Stimulated activated CD8-positive, alpha-beta memory T cell treated with anti-CD3 and anti-CD28 coated beads, Interleukin-4, amount 100 ng/mL, for 1 hour (primary cell): ENCODE measurements at places on chromosomes 5 and 9.

GRCh38 chr5:67149951-67150523 lies 46.6 kb downstream of the CD180 start:
- no peak for DNase-seq

GRCh38 chr5:143229896-143230675 lies 173.4 kb downstream of the NR3C1 start:
- no peak for DNase-seq

DNA sequence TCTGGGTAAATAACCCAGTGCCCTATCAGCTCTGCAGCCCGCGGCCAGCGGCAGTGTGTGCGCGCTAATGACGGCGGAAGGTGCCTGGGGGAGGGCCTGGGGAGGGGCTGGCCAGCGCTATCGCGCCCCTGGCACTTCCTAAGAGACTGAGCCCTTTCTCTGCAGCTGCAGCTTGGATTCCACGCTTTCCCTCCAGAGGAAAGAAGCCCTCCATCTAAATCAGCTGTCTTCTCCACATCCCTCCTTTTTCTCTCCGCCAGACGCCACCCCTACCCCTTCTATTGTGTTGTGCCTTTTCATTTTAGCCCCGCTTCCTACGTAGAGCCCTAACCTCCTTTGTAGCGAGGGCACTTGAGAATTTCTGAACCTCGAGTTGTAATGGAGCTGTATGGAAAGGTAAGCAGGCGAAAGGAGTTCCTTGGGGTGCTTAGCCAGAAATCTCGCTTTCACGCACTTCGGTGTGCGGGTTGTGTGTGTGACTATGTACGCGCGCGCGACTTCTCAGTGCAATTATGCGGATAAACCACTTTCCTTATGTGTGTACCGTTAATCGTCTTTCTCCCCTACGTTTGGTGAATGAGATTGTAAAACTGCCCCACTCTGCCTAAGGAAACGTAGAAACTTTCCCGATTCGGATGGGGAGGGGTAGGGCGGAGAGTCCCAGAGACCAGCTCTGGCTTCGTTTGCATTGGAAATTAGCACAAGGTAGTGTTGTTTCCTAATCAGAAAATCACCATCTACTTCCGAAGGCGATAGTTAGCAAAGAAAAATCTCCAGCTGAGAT lies 664 bp upstream of the RAB3C start:
- no peak for DNase-seq

- no peak for DNase-seq
These were observed 19.9 kb downstream of the ABITRAM start for GRCh38 chr9:108953983-108954574.

- DNase-seq, result no peak
These were observed 21.8 kb upstream of the BARX1 start for GRCh38 chr9:93976973-93977372.

DNA sequence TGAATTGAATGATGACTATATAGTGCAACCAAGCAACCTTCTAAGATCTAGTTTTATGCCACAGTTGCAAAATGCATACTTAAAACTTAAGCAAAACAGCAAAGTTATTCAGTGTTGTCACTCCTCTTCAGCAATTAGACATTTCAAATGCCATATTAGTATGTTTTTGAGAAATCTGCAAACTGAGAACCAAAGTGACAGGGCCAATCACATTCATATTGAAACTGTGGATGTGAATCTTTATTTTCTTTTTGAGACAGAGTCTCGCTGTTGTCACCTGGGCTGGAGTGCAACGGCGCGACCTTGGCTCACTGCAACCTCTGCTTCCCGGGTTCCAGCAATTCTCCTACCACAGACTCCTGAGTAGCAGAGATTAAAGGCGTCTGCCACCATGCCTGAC lies 249.2 kb upstream of the EFNA5 start:
- DNase-seq, result no peak

DNA sequence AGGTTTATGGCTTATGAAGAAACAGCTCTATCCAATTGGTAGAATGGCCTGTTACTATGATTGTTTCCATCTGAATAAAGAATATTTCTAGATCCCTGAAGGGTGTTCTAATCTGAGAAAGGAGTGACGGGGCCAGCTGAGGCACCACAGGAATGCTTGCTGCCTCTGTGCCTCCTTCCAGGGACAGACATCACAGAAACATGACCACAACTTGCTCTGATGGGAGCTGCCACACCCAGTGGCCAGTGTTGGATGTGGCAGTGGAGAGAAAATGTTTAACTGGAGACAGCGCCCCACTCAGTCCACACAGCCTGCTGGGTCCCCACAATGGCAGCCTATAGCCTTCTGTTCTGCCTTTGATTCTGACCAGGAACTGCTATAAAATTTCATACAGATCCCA lies 38.6 kb upstream of the TESK1 start:
- DNase-seq, result no peak

GRCh38 chr9:85984457-85984856 lies 43.5 kb downstream of the NAA35 start:
- DNase-seq, result no peak

GRCh38 chr5:168934169-168934568 lies 355.0 kb upstream of the PANK3 start:
- no peak for DNase-seq

DNA sequence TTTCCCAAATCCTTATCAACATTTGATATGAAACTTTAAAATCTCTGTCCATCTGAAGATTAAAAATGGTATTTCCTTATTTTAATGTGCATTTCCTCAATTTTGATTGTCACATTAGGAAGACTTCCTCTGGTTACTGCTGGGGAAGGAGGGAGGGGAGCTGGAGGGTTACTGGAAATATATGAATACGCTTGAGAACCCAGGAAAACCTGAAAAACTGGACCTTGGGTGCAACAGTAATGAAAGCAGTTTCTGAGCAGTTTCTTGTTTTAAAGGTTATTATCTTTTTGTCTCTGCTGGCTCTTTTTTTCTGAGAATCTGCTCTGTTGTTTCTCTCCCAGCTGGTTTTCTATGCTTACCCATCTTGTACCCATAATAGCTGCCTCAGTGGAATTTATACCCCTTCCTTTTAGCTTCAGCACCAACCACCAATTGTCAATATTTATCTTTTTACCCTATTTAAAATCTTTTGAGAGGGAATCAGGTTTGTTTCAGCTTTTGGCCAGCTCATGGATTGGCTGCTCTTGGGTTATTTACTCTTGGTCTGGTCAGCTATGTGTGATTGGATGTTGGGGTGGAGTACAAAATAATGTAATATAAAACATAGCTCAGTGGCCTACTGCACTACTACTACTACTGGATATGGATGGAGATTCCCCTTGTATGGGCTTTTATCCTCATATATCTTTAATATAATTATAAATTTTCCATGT lies 67.4 kb downstream of the UNC13B start:
- DNase-seq, result no peak
